Naive thymus-derived CD4-positive, alpha-beta T cell (primary cell): ENCODE measurements at places on chromosomes 7 and 10. TPM values are rescaled to one million over a fixed set of nuclear protein-coding genes. Genes with fewer than 3 reads are reported as not detected.

DNA sequence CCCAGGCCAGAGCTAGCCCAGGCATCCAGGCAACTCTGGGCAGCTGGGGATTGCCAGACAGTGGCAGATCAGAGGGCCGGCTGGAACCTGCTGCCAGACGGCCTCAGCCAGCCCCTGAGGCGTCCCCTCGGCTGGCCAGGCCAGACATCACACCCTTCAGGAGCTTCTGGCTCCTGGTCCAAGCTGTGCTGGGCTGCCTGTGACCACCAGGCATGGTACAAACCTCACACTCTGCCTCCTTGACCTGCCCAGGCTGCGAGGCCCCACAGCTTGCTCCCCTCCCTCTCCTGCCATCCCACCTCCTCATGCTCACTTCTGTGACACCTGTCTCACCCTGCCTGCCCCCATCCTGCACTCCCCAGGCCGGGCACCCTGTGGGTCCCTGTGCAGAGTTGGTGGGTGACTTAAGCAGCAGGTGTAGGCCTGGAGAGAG, 5.7 kb downstream of the DEPP1 start:
- no peak for DNase-seq

DNA sequence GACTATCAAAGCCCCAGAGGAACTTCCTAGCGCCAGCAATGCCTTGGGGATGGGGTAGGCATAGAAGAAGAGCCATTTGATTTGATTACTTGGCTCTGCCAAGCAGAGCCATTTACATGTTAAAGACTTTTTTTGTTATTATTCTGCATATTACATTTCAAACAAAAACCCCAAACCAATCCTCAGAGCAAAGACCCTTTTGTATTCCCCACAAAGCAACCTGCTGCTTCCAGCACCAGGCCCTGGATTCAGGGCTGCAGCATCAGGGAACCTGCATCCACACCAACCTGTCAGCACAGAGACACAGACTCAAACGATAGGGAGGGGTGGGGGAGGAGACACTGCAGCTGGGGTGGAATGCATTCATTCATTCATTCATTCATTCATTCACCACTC, 73.2 kb downstream of the GRID1 start:
- DNase-seq, result no peak

GRCh38 chr10:108629834-108630233, 1293.5 kb downstream of the XPNPEP1 start:
- DNase-seq, result no peak

GRCh38 chr10:129020651-129021330, 446.2 kb upstream of the MGMT start:
- no peak for DNase-seq

DNA sequence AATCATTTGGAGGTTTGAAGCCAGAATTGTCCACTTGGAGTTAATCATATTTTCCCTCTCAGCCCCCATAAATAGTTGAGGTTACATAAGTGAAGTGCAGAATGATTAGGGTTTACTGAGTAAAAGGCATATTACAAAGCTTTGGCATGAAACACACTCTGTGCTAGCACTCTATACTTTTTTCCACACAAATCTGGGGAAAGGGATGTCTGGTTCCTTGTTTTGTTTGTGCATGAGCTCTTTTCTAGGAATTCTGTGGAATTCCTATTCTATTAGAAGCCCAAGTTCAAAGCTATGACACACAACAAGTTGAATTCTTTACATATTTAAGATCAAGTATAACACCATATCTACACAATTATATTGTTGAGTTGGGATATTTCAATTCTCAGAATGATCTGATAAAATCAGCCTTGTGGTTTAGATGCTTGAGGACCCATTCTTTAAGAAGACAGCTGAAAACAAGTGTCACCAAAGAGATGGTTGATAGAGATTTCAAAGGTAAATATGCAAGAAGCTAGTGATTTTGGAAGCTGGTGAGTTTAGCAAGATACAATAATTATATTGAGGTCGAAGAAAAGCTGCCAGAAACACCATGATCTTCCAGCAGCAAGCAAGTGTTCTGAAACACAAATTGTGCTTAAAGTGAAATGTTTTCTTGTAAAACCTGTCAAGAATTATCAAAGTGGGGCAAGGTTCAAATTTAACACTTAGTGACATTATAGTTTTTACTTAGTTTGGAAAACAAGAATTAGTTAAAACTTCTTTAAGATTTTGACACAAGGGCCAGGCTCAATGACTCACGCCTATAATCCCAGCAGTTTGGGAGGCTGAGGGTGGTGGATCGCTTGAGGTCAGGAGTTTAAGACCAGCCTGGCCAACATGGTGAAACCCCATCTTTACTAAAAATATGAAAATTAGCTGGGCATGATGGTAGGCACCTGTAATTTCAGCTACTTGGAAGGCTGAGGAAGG, 122.6 kb downstream of the INHBA start:
- no peak for DNase-seq

The IKZF1 gene
- 548 TPM for total RNA-seq

DNA sequence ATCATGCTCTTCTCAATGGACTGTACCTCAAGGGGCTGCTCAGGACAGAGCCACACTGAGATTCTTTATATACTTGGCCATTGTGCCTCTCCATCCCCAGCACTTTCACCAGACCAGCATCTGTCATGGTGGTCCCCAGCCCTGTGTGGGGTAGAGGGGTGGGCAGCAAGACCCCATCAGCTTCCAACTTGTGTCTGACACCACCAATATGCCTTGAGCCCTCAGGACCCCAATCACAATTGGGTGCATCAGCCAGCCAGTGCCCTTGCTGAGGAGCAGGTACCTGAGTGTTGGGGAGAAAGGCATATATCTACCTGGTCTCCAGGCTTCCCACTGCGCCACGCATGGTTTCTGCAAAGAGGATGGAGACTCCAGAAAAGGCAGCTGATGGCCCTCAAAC, 56.3 kb downstream of the GRID1 start:
- DNase-seq, result no peak

DNA sequence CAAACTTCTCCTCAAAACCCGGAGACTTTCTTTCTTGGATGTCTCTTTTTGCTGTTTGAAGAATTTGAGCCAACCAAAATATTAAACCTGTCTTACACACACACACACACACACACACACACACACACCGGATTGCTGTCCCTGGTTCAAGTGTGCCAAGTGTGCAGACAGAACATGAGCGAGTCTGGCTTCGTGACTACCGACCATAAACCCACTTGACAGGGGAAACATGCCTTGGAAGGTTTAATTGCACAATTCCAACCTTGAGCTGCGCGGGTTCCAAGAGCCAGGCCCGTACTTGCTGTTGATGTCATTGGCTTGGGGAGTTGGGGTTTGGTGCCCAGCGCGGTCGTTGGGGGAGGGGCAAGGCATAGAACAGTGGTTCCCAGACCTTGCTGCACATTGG, 1.7 kb downstream of the EGFR start:
- DNase-seq, result no peak

DNA sequence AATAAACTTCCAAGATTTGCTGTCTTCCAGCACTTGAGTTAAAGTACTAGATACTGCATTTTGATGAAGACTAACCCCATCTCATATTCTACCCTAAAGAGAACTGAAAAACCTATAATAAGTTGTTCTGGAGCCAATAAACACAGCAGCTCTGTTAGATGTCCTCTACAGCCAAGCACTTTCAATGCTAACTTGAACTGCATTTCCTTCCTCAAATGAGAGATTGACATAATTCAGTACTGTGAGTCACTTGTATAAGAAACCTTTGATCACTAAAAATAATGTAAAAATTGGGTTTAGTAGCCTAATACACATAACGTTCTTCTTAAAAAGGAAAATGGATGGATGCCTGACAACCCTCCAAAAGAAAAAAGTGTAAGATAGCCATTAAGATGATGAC, 81.3 kb downstream of the ITGB8 start:
- DNase-seq, result no peak

- no peak for DNase-seq
These were observed 327.2 kb upstream of the BMPER start for GRCh38 chr7:33578166-33578565.

The ZNF746 gene
- total RNA-seq, result 24.4 TPM

DNA sequence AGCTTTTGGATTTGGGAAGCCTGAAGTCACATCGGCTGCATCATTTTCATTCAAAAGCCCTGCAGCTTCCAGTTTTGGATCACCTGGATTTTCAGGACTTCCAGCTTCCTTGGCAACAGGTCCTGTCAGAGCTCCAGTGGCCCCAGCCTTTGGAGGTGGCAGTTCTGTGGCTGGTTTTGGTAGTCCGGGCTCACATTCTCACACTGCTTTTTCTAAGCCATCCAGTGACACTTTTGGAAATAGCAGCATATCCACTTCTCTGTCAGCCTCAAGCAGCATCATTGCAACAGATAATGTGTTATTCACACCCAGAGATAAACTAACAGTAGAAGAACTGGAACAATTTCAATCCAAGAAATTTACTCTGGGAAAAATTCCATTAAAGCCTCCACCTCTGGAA, 18.5 kb downstream of the NUP42 start:
- DNase-seq, result no peak

DNA sequence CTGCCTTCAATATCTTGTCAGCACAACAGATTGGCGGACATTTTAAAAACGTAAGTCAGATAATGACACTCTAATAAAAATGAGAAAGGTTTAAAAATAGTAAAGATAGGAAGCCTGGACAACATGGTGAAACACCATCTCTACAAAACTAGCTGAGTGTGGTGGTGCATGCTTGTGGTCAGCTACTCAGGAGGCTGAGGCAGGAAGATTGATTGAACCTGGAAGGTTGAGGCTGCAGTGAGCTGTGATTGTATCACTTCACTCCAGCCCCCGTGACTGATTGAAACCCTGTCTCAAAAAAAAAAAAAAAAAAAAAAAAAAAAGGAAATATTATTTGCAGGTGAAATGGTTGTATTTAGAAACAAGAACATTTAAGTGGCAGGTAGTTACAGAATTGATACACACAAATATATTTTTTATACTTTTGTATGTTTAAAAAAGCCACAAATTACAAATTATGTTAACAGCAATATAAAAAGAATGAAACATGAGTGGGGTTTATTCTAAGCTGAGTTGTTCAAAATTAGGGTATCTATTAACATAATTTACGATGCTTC, 141.9 kb downstream of the ADK start:
- no peak for DNase-seq

GRCh38 chr7:98956937-98957336, 78.6 kb downstream of the TRRAP start:
- no peak for DNase-seq

- no peak for DNase-seq
These were observed 227.0 kb downstream of the BBS9 start for GRCh38 chr7:33356336-33356735.

DNA sequence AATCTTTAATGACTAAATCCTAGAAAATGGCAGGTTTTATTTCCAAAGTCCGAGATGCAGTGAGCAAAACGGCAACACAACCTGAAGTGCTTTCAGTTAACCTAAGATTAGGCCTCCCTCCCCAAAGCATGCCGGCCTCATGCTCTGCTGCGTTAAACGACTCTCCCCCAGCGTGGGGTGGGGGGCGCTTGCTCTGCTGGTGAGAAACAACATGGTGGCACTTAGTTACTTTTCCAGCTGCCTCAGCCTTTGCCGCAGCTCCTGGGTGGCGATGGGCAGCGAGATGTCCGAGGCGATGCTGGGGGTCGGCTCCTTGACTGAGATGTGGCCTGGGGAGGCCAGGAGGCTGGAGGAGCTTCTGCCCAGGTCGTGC, 36.7 kb upstream of the NCAPG2 start:
- DNase-seq, result no peak

- no peak for DNase-seq
These were observed 90.6 kb upstream of the SEMA3E start for GRCh38 chr7:83739527-83739926.

- DNase-seq, result no peak
These were observed 21.9 kb upstream of the VSIR start for GRCh38 chr10:71795248-71795647.

GRCh38 chr7:94274828-94275227, 119.9 kb upstream of the COL1A2 start:
- no peak for DNase-seq

DNA sequence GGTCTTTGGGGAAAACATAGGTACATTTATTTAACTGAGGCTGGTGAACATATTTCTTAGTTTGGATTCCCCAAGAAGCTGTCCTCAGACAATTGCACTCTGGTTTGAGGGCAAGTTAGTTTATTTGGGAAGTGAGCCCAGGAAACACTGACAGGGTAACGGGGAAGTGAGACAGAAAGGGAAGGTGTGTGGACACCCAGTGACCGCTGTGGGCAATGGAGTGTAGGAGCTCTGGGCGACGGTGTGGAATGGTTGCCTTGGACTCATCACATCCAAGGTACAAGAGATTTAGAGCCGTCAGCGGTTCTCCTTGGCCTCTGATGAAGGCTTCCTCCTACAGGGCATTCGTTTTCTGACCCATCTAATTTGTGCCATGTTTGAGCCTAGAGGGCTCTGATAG, 7.1 kb downstream of the MRC1 start:
- no peak for DNase-seq
